Central memory CD8-positive, alpha-beta T cell (primary cell): ENCODE measurements at places on chromosomes 11 and 22.
A peak's percentile ranks its signal among the peaks of the same experiment; 100 is the strongest.

DNA sequence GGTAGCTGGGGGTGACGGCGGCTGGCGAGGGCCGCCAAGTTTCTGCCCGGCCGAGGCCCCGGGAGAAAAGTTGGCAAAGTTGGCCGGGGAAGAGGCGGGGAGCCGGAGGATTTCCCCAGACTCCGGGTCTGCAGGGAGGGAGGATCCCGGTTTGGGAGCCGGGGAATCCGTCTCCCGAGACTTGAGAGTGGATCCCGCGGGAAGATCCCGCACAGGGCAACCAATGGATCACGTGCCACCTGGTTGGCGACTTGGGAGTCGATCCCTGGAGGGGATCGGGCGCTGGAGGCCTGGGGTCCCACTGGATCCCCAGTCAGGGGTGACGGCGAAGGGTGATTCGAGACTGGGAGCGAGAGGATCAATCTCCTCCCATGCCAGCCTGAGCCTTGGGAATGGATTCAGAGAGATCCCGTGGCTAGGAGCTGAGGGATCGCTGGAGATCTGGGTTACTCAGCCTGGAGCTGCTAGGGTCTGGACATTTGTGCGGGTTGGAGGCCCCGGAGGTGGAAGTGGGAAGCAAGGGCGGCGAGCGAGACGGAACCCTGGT, 394 bp downstream of the KIAA1671 start:
- DNase-seq, result peak; percentile 15

DNA sequence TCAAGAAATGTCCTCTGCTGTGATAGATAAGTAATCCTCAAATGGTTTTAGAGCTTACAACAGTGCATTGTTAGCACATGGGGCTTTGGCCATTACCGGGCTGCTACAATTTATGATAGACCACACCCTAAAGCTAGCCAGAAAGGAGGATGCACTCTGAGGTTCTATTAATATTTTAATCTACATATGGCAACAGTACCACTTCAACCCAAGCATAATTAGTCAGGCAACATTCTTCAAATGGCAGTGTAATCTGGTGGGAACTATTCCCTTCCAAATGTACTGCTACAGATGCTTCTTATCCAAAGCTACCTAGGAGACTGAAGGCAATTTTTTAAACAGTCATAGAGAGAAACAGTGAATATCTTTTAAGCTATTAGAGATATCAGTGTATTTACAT, 697.6 kb downstream of the KCNA4 start:
- DNase-seq, result no peak

DNA sequence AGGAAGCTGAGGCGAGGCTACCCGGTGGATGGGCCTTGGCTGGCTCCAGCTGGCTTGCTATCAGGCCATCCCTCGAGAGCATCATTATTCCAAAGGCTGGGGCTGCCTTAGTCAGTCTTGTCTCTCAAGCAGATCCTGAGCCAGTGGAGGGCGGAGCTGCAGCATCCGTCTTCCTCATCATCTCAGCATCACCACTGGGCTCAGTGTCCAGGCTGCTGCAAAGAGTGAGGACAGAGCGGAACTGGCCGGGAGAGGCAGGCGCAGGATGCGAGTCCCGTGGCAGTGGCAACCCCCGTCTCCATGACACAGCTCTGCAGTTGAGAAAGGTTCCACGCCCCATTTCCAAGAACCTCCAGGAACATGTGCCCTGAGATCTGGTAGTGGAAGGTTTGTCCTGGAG, 4.4 kb downstream of the TP53I11 start:
- DNase-seq, result no peak

GRCh38 chr11:11569936-11570491, 51.8 kb downstream of the GALNT18 start:
- DNase-seq, result no peak

DNA sequence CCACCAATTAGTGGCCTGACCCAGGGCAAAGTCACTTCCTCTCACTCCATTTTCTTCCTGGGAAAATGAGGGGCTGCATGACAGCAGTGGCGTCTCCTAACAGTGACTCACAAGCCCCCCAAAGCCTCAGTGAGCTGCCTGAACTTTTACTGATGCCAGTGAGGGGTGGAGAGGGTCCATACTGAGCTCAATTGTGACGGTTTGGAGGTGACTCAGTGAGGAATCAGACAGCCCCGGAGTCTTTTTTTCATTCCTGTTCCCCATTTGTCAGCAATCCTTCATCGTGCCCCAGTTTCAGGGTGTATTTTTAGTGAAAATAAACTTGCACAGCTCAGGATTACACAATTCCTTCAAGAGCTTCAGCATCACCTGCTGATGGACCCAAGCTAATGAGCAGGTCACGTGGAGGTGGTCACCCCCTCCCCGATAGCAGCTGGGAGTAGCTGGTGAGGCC, 30.1 kb upstream of the RASD2 start:
- no peak for DNase-seq

DNA sequence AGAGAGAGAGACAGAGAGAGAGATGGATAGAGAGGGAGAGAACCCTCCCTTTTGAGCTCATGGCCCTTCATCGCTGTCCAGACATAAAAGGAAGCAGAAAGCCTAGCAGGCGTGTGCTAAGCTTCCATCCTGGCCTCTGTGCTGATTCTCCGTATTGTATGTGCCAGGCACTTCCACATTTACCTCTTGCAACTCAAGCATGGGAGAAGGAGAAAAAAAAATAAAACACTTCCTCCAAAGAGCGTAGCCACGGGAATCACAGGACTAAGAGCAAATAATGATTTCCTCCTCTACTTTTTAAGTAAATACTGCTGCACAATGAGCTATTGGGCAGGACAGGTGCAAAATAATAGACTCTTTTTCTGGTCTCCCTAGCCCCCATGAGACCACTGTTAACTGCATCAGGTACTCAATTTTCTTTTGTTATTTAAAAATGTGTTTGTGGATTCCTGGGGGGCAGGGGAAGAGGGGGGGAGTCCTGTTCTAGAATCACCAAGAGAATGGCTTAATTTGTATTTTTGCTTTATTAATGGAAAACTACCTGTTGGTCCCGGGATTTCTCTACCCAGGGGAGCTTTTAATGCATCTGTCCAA, 154.3 kb downstream of the NXPE2 start:
- DNase-seq, result no peak

GRCh38 chr22:24481641-24482040, 13.5 kb upstream of the UPB1 start:
- no peak for DNase-seq

DNA sequence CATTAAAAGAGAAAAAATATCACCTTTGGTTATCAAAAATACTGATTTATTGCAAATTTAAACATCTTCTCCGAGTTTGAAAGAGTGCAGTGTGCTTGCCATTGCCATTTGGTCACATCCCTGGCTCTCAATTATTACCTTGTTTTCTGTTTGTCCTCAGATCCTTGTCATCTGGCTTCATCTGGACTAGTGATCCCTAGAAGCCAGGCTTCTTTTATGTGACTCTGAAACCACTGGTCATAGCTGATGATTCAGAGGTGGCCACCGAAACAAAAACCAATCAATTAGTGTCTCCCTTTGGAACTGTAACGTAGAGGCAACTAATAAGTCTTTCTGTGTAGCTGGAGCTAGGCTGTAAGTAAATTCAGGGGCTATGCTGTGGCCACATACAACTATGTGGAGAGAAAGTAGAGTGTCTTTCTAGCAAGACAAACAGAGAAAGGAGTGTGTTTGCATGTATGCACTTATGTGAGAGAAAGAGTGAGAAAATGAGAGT, 237.9 kb downstream of the LUZP2 start:
- DNase-seq, result no peak
